ENCODE measurements at places on chromosomes 4 and X.

DNA sequence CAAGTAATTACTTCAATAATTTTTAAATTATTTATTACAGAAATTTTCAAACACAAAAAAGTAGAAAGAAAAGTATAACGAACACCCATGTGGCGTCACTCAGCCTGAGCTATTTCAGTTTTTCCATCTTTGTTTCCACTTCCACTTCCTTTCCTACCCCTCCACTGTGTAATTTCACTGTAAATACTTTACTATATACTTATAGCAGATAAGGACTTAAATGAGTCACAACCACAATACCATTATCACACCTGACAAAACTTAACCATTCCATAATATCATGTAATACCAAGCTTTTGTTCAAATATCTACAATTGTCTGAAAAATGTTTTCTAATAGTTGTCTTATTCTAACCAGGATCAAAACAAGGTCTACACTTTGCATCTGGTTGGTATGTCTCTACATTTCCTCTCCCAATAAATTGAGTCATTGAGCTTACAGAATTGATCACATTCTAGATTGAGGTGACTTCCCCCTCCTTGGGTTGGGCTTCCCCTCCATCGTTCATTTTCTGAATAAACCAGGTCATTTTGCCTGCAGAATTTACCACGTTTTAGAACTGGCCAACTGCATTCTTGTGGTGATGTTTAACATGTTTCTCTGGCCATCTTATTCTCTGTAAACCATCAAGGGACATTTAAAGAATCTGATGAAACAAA, 48.7 kb downstream of the ATP10D start:
- DNase-seq, result no peak

GRCh38 chr4:121733942-121734341, 31.0 kb downstream of the SMIM43 start:
- DNase-seq, result no peak

DNA sequence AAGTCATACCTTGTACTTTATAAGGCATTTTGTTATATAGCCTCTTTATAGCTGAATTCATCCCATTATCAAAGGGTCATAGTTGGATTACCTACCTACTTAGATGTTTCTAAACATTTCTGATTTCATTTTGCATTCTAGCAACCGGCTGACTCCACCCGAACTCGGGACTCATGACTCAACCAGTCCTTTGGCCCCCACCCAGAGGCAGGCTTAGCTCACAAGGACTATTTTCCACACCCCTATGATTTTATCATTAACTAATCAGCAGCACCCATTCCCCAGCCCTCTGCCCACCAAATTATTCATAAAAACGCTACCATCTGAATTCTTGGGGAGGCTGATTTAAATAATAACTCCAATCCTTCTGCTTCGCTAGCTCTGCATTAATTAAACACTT, 79.9 kb upstream of the EGFL6 start:
- no peak for DNase-seq

DNA sequence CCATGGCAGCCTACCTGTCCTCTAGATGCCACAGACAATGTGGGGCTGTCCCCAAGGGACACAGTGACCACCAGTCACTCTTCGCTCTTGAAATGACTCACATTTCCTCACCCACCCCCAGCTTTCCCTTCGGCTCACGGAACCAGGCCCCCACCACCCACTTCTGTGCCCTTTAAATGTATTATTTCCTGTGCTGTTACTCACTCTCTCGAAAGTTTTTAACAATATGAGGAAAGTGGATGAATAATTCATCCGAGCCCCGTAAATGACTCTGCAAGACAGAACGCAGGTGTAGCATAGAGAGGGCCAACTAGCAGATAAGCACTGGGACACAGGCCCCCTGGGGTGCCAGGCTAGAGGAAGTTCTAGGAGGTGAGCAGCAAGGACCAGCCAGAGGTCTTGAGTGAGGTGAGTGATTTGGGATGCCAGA, 179.5 kb upstream of the TBL1X start:
- no peak for DNase-seq

- no peak for DNase-seq
Observed at GRCh38 chrX:151714362-151714761, 1.5 kb upstream of the FATE1 start.

DNA sequence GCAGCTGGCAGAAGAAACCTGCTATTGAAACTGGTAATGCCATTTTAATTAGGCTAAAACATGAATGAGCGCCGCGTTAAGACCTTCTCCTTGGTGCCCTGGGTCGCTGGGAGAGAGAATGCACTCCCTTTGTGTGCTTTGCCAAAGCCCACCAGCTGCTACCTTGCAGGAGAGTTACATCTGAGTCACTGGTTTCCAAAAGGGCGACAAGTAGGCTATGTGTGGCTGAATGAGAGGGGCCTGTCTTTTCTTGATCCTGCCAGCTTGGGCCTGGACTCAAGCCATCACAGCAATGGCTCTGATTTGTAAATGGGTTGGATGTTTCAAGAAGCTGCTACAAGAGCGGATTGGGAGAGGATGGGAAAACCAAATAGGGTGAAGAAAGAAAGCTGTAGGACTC, 81.5 kb downstream of the NHS start:
- no peak for DNase-seq

GRCh38 chr4:153159728-153160221, 44.5 kb upstream of the TRIM2 start:
- DNase-seq, result no peak

DNA sequence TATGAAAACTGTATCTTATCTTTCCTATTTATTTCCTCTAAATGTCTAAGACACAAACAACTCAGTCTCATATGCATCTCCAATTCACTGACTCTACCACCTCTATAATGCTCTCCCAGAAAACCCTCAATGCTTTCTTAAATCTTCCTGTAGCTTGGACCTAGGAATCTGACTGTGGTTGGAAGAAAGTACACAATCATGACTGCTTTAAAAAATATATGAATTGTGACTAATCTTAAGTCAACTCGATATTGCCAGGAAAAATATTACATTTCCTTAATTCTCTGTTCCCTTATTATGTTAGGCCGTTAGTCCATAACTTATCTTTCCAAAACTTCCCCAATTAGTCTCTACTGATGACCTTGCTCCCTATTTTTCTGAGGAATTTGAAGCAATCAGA, 87.0 kb downstream of the SPCS3 start:
- no peak for DNase-seq

DNA sequence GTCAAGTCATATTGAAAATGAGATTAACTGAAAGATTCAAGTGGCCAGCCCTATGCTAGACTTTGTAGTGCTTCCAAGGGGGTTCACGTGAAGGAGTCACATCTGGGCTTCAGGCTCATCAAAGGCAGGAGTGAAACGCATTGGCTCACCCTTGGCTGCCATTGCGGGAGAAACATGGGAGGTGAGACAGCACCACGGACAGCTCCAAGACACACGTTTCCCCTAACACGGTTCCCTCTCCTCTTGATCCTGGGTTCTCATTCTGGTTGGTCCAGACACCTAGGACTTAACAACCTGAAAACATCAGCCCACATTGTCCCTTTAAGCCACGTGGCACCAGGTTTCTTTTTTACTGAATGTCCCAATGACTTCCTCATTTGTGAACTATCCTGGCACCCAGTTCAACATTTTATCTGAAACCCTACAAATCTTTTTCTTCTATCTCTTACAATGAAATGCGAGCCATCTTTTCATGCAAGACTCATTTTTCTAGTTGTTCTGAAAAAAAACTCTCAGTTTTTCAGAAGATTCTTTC, 279.0 kb upstream of the VCX3A start:
- DNase-seq, result no peak

GRCh38 chr4:97105347-97106099, 1037.8 kb downstream of the STPG2 start:
- DNase-seq, result no peak

DNA sequence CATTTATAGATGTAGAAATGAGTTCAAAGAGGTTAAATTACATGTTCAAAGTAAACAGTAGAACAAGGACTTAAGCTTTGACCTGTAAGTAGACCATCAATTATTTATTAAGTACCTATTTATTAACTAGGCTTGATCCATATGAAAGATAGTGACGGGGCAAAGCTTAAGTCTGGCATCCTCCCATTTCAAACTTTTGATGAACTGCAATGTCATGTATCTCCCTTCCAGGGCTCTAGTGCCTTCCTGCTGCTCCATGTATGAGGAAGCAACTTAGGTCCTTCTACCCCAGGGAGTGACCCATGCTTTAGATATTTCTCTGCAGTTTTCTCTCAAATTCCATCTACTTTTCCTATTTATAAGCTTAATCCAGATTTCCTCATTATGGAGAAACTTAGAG, 31.9 kb upstream of the ANTXR2 start:
- DNase-seq, result no peak

DNA sequence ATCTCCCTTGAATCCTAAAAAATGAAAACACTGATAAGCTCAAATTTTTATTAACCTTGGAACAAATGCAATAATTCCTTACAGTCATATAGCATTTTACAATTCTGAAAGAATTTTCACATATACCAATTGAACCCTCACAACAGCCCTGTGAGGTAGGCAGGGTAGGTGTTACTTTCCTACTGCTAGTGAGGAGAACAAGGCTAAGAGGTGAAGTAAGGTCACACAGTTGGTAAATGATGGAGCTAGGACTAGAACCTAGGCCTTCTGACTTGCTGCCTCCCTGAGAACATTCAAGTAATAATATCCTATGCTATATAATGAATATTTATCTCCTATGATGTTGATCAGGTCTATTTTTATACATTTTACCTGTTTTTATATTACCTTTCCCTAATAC, 9.7 kb downstream of the TAF9B start:
- DNase-seq, result no peak

DNA sequence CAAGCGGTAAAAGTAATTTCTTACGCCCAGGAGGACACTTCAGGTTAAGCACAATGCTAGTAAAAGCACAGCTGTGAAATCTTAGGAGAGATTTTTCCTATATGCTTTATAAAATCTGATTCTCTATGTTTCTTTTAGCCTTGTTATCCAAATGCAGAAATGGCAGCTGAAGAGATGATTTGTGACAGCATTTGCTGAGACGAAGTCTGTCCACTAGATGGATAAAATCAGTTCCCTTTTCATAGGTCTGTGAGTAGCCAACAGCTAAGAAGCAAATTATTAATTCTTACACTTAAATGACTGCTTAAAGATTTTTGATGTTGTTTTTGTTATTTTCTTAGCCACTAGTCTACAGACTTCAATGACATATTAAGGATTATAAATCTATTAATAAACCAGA, 5.3 kb downstream of the GPM6A start:
- DNase-seq, result no peak

GRCh38 chrX:7815166-7815805, 27.7 kb upstream of the VCX start:
- no peak for DNase-seq

DNA sequence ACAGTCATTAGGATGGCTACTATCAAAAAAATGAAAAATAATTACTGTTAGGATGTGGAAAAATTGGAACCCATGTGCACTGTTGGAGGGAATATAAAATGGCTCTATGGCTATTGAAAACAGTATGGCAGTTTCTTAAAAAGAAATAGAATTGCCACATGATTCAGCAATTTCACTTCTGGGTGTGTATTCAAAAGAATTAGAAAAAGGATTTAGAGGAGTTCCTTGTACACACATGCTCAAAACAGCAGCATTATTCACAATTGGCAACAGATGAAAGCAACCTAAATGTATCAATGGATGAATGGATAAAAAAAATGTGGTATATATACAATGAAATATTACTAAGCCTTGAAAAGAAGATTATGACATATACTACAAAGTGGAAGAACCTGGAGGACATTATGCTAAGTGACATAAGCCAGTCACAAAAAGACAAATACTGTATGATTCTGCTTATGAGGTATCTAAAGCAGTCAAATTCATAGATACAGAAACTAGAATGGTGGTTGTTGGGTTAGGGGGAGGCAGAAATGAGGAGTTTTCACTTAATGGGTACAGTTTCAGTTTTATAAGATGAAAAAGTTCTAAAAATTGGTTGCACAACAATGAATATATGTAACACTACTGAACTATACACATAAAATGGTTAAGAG, 123.2 kb downstream of the ELOVL6 start:
- DNase-seq, result no peak

DNA sequence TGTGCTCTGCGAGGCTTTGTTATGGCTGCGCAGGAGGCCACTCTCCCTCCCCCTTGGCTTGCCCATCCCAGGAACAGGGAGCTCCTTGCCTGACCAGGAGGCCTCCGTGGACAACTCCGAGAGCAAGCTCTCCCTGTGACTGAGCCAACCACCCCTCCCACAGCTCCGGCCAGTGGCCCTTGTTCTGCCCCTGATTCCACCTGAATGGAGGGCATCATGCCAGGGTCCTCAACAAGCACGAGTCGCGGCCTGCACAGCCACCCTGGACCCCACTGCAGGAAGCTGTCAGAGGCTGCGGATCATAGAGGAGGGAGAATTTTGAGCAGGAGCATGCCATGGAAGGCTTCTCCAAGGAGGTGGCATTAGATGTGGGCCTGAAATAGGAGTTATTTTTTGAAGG, 44.8 kb upstream of the GRPEL1 start:
- DNase-seq, result no peak

GRCh38 chrX:37871626-37872302, 24.4 kb upstream of the DYNLT3 start:
- DNase-seq, result no peak

DNA sequence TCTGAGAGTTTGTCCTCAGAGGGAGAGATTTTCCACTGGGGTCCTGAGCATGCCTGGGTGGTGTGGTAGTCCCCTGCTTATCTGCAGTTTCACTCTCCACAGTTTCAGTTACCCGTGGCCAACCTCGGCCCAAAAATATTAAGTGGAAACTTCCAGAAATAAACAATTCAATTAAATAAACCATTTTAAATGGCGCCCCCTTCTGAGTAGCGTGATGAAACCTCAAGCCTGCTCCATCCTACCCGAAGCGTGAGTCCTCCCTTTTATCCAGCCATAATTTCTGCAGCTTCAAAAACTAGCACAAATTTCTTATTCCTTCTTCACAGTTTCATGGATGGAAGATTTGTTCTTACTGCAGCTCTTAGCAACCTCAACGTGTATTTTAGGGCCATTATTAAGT, 26.7 kb downstream of the PNMA6E start:
- no peak for DNase-seq

Data from SHP77 treated with DMSO at 0.1 percent for 48 hours (cell line).